ENCODE measurements at places on chromosomes 7 and 10. TPM values are rescaled to one million over a fixed set of nuclear protein-coding genes. Genes with fewer than 3 reads are reported as not detected.

The AEBP1 gene
- 4.1 TPM for total RNA-seq

GRCh38 chr10:81679291-81679690, 195.7 kb upstream of the NRG3 start:
- H3K27me3 ChIP-seq, result no peaks in the 10 kb centered on the region
- DNase-seq, result no peak
- H3K27ac ChIP-seq, result no peak overlapping the region
- no peaks in the 10 kb centered on the region for H3K4me1 ChIP-seq

GRCh38 chr7:47720141-47720906, 138.4 kb upstream of the TNS3 start:
- no peaks in the 10 kb centered on the region for H3K4me1 ChIP-seq
- H3K4me3 ChIP-seq, result no peak overlapping the region
- H3K27ac ChIP-seq, result no peak overlapping the region
- no peaks in the 10 kb centered on the region for H3K27me3 ChIP-seq
- H3K36me3 ChIP-seq, result no peaks in the 10 kb centered on the region

GRCh38 chr10:60570272-60570865, 180.7 kb upstream of the ANK3 start:
- H3K27me3 ChIP-seq, result no peaks in the 10 kb centered on the region
- DNase-seq, result no peak
- no peaks in the 10 kb centered on the region for H3K4me1 ChIP-seq
- no peaks in the 10 kb centered on the region for H3K36me3 ChIP-seq
- H3K27ac ChIP-seq, result no peak overlapping the region

The KNDC1 gene
- total RNA-seq, result 1.1 TPM

- H3K36me3 ChIP-seq, result no peaks in the 10 kb centered on the region
- H3K27ac ChIP-seq, result no peak overlapping the region
- H3K27me3 ChIP-seq, result no peaks in the 10 kb centered on the region
- DNase-seq, result no peak
- no peaks in the 10 kb centered on the region for H3K4me1 ChIP-seq
Observed at GRCh38 chr10:78774614-78774998, 294.2 kb upstream of the ZMIZ1 start.

GRCh38 chr10:97494151-97494550, 4.1 kb downstream of the MMS19 start:
- peaks cover 39% of the 10 kb centered on the region for H3K4me1 ChIP-seq
- H3K27ac ChIP-seq, result no peak overlapping the region
- H3K36me3 ChIP-seq, result peaks cover 3% of the 10 kb centered on the region
- no peaks in the 10 kb centered on the region for H3K27me3 ChIP-seq
- H3K4me3 ChIP-seq, result no peak overlapping the region
- DNase-seq, result no peak

The FZD1 gene
- total RNA-seq, result 0.10 TPM

DNA sequence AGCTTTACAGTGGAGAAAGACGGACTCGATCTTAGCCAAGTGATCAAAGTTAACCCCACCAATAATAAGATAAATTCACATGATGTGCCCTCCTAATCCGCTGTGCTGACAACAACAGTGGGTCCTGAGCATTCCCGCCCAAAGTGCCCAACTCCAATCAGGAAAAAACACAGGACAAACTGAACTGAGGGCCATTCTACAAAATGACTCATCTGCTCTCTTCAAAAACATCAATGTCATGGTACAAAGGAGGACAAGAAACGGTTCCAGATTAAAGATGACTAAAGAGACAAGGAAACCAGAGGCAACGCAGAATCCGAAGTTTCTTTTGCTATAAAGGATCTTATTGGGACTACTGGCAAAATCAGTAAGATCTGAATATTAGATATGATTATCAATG, 79.4 kb downstream of the CTBP2 start:
- no peak for DNase-seq
- H3K4me1 ChIP-seq, result no peaks in the 10 kb centered on the region
- no peaks in the 10 kb centered on the region for H3K36me3 ChIP-seq

The PARP12 gene
- total RNA-seq, result 258 TPM

The LIPF gene
- not detected for total RNA-seq

DNA sequence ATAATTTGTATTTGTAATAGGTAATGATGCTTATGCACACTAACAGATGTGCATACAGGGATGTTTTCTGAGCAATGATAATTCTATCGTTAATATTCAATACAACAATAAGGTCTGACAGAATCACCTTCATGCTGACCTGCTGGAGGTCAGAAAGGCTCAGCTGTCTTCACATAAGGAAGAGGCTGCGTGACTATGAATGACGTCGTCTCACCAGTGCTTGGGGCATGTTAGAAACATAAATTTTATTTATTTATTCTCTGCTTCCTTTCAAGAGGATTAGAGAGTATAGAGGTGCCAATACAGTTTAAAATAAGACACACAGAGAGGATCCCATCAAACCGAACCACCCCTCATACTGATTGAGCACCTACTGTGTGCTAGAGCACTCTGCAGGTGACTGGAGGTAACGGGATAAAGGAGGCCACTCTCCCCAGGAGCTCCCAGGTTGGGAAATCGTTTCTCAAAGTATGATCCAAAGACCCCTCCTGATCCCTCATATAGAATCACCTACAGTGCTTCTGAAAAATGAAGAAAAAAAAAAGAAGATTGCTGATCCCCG, 265.6 kb upstream of the NPVF start:
- H3K27me3 ChIP-seq, result no peaks in the 10 kb centered on the region
- H3K4me3 ChIP-seq, result no peak overlapping the region
- H3K4me1 ChIP-seq, result peaks cover 6% of the 10 kb centered on the region
- no peak for DNase-seq
- no peaks in the 10 kb centered on the region for H3K36me3 ChIP-seq

The MPP7 gene
- total RNA-seq, result 14.3 TPM

The NSUN6 gene
- 43.6 TPM for total RNA-seq

DNA sequence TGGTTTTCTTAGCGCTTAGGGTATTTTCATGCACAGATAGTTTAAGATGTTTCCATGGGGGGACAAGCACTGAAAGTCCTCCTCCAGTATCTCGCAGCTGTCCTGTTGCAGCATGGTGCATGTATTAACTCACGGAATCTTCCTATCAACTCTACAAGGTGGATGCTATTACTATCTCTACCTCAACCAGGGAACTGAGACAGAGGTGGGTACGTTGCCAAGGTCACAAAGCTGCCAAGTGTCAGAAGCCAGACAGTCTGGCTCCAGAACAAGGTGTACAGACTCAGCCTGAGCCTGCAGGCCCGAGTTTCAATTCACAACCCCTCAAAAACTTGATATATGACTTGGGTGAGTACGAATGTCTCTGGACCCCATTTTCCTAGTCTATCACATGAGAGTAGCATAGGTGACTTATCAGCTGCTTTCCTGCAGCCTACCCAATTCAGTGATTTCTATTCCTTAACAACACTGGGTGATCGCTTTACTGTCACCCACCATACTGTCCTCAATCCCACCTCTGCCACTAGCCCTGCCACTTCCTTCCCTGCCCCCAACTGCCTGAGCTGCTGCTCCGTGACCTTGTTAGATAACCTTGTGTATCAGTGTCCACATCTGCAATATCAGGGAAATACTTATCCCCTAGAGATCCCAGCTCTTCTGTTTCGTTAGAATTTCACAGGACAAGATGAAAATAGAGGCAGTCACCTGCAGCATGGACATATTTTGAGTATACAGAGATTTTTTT, 92.1 kb downstream of the ABCC2 start:
- peaks cover 17% of the 10 kb centered on the region for H3K4me1 ChIP-seq
- no peak overlapping the region for H3K27ac ChIP-seq
- no peak overlapping the region for H3K4me3 ChIP-seq
- H3K27me3 ChIP-seq, result peaks cover 25% of the 10 kb centered on the region

- no peak overlapping the region for H3K4me3 ChIP-seq
- no peak overlapping the region for H3K27ac ChIP-seq
- peaks cover 22% of the 10 kb centered on the region for H3K4me1 ChIP-seq
- no peaks in the 10 kb centered on the region for H3K36me3 ChIP-seq
- DNase-seq, result no peak
Observed at GRCh38 chr7:97001656-97002554, 3.4 kb upstream of the DLX6 start.

GRCh38 chr10:119784340-119785067, 58.7 kb downstream of the INPP5F start:
- peaks cover 7% of the 10 kb centered on the region for H3K36me3 ChIP-seq
- H3K27me3 ChIP-seq, result no peaks in the 10 kb centered on the region
- DNase-seq, result no peak
- H3K27ac ChIP-seq, result no peak overlapping the region
- H3K4me1 ChIP-seq, result peaks cover 9% of the 10 kb centered on the region

GRCh38 chr7:19999681-20000080, 217.5 kb downstream of the MACC1 start:
- H3K36me3 ChIP-seq, result no peaks in the 10 kb centered on the region
- H3K27me3 ChIP-seq, result no peaks in the 10 kb centered on the region
- H3K4me1 ChIP-seq, result no peaks in the 10 kb centered on the region
- H3K4me3 ChIP-seq, result no peak overlapping the region

GRCh38 chr10:46522295-46523118, 34.0 kb downstream of the GPRIN2 start:
- no peaks in the 10 kb centered on the region for H3K36me3 ChIP-seq
- no peak for DNase-seq
- H3K27ac ChIP-seq, result no peak overlapping the region
- no peak overlapping the region for H3K4me3 ChIP-seq
- H3K27me3 ChIP-seq, result no peaks in the 10 kb centered on the region
- no peaks in the 10 kb centered on the region for H3K4me1 ChIP-seq

DNA sequence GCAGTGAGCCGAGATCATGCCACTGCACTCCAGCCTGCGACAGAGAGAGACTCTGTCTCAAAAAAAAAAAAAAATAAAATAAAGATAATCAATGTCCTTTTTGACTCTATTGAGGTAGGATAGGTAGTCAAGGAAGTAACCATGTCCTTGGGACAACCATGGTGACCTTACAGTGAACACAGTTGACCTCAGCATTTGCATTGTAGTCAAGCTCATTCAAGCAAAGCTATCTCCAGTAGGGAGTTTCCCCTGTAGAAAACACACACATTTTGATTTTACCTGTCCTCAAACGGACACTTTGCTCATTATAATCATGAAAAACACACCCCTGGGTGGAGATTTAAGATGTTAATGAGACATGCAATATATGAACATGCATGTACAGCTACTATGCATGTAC, 171.7 kb downstream of the KIF20B start:
- H3K27me3 ChIP-seq, result peaks cover 12% of the 10 kb centered on the region
- no peak overlapping the region for H3K4me3 ChIP-seq
- H3K27ac ChIP-seq, result no peak overlapping the region
- DNase-seq, result no peak
- H3K4me1 ChIP-seq, result no peaks in the 10 kb centered on the region

The GOLGA7B gene
- 14.1 TPM for total RNA-seq

GRCh38 chr7:112262855-112263487, 56.5 kb downstream of the ZNF277 start:
- DNase-seq, result no peak
- H3K27ac ChIP-seq, result no peak overlapping the region
- H3K4me3 ChIP-seq, result no peak overlapping the region
- no peaks in the 10 kb centered on the region for H3K27me3 ChIP-seq
- H3K36me3 ChIP-seq, result no peaks in the 10 kb centered on the region
- peaks cover 7% of the 10 kb centered on the region for H3K4me1 ChIP-seq

DNA sequence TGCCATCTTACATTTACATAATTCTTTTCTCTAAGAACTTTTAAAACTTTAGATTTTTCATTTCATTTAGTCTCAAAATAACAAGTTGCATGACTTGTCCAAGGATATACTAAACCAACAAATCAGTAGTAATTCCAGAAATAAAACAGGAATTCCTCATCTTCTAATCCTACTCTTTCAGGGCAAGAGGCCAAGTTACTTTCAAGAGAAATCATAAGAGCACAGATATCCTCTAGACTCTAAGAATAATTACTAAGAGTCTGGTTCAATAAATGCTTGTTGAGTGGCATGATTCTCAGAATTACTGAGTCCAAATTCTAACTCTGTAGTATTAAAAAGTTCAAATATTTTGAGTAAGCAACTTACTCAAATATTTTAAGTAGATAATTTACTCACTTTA, 12.9 kb downstream of the PDZD8 start:
- H3K36me3 ChIP-seq, result no peaks in the 10 kb centered on the region
- H3K27ac ChIP-seq, result no peak overlapping the region

The ENKUR gene
- total RNA-seq, result 2.3 TPM

- H3K36me3 ChIP-seq, result peaks cover 73% of the 10 kb centered on the region
- peaks cover 12% of the 10 kb centered on the region for H3K4me1 ChIP-seq
- DNase-seq, result no peak
- H3K27ac ChIP-seq, result no peak overlapping the region
- H3K4me3 ChIP-seq, result no peak overlapping the region
- H3K27me3 ChIP-seq, result no peaks in the 10 kb centered on the region
Observed at GRCh38 chr10:102159051-102159597, 6.9 kb downstream of the NOLC1 start.

The PCGF6 gene
- 6.7 TPM for total RNA-seq

DNA sequence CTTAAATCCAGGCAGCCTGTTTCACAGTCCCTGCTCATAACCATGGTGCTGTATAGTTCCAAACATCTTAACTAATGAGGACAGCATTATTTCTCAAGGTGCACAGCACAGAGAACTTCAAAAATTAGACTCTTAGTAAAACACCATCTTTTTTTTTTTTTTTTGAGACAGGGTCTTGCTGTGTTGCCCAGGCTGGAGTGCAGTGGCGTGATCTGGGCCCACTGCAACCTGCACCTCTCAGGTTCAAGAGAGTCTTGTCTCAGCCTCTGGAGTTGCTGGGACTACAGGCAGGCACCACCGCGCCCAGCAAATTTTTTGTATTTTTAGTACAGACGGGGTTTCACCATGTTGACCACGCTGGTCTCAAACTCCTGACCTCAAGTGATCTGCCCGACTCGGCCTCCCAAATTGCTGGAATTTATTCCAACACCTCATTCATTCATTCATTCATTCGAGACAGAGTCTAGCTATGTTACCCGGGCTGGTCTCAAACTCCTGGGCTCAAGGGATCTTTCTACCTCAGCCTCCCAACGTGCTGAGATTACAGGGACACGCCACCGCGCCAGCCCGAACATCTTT, 507 bp upstream of the TMEM254 start:
- no peaks in the 10 kb centered on the region for H3K36me3 ChIP-seq
- H3K27ac ChIP-seq, result peak overlapping the region; percentile 82
- no peak for DNase-seq
- peak overlapping the region; percentile 98 for H3K4me3 ChIP-seq

GRCh38 chr7:30779574-30779973, 8.4 kb downstream of the MINDY4 start:
- no peak overlapping the region for H3K4me3 ChIP-seq
- no peak overlapping the region for H3K27ac ChIP-seq
- DNase-seq, result no peak
- H3K36me3 ChIP-seq, result no peaks in the 10 kb centered on the region

The ACADSB gene
- total RNA-seq, result 23.8 TPM

GRCh38 chr7:132577206-132578049, 1.2 kb upstream of the PLXNA4 start:
- no peak for DNase-seq
- no peaks in the 10 kb centered on the region for H3K36me3 ChIP-seq
- H3K27ac ChIP-seq, result no peak overlapping the region
- no peak overlapping the region for H3K4me3 ChIP-seq

The PRPS1L1 gene
- not detected for total RNA-seq

The ERVW-1 gene
- total RNA-seq, result not detected

All from CD4-positive, CD25-positive, alpha-beta regulatory T cell (primary cell).